Mesendoderm (in vitro differentiated cells): ENCODE measurements at places on chromosomes 1 and 21.

DNA sequence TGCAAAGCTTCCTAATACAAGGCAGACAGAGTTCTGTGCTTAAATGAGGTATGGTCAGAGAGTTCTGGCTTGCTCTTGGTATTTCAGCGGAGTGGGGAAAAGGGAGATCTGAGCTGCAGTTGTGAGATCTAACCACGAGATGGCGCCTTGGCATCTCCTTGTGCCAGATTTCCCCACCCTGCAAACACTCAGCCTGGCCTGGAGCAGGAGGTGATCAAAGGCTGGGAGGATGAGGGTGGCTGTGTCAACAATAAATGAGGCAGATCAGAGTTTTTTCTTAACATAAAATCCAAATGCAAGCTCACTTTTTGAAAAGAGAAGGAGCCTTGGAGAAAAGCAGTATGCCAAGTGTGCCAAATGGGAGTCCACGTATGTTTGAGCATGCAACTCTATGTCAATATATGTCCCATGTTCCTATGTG is 4.1 kb upstream of the TFAP2E start:
- peak; percentile 79 for DNase-seq

- DNase-seq, result peak; percentile 81
Observed at GRCh38 chr1:167533851-167534300, 15.5 kb upstream of the CD247 start.

DNA sequence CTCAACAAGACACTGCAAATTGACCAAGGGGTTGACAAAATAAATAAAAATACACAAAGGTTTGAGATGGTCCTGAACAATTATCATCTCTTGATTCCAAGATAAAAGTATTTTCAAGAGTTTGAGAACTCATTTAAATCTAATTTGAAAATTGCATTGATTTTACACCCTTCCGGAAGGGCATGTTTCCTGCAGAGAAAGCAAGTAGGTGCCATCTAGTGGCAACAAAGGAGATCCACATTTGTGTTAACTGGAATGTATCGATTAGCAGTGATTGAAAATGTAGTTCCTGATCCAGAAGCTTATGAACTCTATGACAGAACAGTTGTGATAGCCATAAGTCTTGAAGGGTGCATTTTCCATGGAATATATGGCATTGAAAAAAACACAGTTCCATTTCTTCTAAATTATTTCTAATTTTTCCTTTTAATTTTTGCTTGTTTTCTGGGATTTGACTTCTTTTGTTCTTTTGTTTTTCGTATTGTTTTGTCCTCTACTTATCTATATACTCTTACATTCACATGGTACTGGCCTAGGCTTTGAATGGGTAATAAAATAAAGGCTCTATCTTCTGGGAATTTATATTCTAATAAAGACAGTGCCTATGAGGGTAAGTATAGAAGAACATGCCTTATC is 143.7 kb downstream of the DNM3 start:
- peak; percentile 54 for DNase-seq

DNA sequence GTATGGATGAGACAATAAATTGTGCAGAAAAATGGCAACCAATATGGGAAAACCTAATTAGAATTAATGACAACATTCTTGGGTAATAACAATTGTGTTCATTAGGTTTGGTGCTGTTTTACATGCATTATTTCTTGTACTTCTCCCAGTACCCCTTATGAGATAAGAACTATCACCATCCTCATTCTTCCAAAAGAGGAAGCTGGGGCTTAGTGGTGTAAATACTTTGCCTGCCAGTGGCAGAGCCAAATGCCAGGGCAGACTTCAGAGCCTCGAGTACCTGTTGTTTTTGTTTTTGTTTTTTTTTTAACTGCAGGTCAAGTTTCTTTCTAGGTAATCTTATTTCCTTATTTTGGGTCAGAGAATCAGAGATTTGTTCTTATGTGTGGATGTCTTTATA is 206.4 kb downstream of the RHOU start:
- DNase-seq, result no peak

DNA sequence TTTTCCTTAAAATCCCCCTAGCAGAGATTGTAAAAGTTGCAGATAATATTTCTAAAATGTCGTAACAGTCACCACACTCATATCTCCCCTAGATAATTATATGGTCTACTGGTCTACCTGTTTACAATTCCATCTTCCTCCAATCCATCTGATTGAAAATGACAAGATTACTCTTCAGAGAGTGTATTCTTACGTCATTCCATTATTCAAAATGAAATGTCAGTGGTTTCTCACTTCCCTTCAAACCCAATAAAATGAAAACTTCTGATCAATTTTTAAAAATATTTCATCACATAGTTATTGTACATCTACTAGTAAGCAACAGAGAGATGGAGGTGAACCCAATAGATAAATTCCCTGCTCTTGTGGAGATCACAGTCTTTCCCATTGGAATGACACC is 202.2 kb upstream of the C8B start:
- DNase-seq, result no peak

DNA sequence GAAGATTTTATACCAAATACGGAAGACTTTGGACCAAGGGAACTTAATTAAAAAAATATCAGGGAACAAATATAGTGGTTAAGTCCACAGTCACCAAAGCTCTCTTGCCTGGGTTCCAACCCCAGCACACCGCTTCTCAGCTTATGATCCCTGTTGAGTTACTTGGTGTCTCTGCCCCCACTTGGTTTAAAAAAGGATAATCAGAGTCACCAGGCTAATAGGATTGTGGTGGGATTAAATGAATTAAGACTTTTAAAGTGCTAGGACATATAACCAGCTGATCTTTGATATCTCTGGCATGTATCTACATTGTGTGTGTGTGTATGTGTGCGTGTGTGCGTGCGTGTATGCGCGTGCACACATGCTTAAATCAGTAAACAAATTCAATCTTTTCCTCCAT is 474.7 kb upstream of the DAB1 start:
- DNase-seq, result no peak

- DNase-seq, result peak; percentile 91
Observed at GRCh38 chr1:204065174-204065985, 7.5 kb upstream of the SOX13 start.

DNA sequence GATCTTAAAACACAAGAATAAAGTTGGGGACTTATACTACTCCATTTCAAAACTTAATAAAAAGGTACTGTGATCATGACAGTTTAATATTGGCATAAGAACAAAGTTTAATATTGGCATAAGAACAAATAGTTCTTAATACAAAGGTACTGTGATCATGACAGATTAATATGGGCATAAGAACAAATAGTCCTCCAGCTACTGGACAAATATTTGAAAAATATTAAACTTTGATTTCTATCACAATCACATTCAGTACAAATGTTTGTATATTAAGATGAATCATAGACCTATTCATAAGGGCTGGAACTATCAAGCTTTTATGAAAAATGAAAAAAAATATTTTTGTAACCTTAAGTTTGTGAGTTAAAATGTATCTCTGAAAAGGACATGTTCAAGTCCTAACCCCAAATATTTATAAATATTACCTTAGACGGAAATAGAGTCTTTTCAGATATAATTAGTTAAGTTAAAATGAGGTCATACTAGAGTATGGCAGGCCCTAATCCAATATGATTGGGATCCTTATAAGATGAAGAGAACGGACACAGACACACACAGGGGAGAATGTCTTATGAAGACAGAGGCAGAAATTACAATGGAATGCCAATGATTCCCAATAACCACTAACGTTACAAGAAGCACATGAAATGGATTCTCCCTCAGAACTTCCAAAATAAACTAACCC is 79.1 kb upstream of the RGS1 start:
- DNase-seq, result no peak

- DNase-seq, result no peak
Observed at GRCh38 chr1:31818206-31818605, 2.4 kb upstream of the SPOCD1 start.

DNA sequence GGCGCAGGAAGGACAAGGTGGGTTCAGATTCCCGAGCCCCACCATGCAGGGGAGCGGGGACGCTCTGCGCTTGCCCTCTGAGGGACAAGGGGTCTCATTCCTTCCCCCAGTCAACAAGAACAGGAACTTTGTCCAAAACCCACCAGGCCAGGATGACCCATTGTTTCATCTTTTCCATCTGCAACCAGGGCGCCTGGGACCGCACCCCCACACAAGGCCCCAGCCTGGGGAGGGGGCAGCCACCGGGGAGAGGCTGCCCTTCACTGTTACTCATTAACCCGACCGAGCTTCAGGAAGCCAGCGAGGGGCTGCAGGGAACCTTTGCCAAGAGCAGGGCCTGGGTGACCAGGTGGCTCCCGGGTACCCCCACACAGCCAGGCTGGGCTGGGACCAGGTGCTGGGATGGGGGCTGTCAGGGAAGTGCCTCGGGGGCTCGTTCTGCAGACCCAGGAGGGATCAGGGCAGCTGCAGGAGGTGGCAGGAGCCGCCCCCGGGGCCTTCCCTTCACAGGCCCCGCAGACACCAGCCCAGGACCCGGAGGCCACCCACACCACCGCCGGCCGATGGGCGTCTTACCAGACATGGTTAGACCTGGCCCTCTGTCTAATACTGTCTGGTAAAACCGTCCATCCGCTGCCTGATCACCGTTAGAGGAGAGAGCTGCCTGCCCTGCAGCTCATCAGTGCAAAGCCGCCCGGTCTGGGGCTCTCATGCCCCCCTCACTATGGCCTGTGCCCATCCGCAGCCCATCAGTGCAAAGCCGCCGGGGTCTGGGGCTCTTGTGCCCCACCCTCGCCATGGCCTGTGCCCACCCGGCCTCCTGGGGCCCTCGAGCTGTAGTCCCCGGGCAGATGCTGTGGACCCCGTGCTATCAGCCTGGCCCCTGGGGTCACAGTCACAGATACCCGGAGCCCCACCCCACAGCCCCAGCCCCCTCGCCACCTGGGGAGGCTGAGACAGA is 4.9 kb upstream of the TTLL10 start:
- no peak for DNase-seq

DNA sequence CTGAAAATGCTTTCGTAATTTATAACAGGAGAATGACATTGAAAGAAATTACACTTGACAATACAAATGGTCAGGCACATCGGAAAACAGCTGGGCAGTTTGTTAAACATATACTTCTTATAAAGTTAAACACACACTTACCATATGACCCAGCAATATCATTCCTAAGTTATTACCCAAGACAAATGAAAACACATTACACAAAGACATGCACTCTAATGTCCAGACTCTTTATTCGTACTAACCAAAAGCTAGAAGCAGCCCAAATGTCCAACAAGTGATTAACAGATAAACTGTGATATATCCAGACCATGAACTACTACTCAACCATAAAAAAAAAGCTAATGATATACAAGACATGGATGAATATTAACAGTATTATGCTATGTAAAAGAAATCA is 8.5 kb downstream of the AKT3 start:
- DNase-seq, result no peak

DNA sequence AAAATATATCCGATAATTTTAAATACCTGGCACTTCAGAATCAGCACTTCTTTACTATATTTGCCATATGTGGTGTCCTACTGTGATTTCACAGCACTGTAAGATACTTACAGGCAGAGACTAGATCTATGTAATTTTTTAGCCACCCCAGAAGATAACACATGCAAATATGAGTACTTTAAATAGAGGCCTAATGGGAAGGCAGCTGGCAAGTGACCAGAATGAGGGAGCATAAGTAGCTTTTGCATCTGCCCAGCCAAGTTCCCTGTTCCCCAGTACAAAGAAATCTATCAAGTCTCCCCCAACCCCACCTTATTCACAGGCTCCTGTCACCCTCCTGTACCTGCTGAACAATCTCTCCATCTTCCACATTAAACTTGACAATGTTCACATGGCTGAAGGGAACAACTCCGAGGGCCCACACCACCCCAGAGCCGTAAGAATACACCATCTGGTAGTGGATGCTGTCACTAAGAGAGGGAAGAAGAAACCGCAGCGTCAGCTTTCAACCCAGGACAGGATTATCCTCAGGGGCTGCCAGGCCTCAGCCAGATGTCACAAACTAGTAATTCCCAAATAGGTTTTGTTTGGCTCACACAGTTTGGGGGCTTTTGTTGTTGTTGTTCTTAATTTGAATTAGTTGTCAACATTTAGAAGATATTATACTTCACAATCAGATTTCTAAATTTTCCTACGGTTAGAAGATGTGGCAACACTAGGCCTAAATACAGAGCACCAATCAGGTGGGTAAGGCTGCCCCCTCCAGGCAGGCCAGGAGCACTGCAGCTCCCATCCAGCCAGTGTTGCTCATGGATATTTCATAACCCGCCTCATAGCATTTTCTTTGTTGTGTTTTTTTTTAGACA is 10.4 kb downstream of the EMC1 start:
- DNase-seq, result peak; percentile 39

DNA sequence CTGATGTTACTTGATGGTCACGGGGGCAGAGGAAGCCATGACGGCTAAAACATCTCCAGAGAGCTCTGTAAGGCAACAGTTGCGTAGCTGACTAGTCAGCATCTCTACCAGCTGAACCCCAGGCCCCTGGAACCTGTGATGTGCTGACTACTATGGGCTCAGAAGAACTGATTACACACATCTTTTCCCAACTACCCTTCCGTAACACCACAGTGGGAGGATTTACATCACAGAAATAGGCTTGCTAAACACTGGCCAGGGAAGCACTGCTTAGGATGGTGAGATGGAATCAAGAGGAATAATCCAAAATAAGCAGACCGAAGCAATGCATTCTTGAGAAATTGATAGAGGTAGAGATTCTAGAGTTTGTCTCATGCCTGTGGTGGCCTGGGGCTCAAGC is 122.5 kb downstream of the SMYD2 start:
- no peak for DNase-seq

- no peak for DNase-seq
Observed at GRCh38 chr1:9684801-9685200, 33.3 kb downstream of the PIK3CD start.

DNA sequence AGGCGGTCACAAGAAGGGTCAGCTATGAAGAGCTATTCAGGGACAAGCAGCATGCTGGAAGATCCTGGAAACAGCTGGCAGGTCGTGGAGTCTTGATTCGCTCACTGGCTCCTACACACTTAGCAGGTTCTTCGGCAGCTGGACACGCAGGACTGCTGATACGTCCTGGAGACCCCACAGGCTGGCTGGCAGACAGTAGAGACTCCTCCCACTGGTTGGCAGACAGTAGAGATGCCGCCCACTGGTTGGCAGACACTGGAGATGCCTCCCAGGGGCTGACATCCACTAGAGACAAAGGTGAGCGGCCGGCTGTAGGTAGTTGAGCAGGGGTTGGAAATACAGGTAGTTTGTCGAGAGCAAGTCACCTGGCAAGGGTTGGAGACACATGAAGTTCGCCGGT is 466 bp downstream of the KRTAP11-1 start:
- DNase-seq, result no peak

DNA sequence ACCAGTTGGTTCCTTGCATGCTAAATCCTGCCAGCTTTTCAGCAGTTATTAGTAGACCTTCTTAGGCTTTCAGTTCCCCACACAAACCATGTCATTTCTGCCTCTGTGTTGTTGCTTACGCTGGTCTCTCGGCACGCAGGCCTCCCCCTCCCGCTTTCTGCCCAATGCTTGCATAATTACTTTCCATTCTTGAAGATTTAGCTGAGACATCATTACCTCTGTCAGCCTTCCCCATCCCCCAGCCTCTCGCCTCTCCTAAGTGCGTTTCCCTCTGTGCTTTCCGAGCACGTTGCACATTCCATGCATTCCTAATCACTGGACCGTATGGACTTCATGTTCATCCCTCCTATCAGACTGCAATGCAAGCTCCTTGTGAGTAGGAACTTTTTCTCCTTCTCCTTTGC is 26.8 kb downstream of the TSHB start:
- DNase-seq, result peak; percentile 73

GRCh38 chr1:29408831-29409605 is 172.7 kb downstream of the PTPRU start:
- no peak for DNase-seq
